ENCODE measurements at places on chromosomes 5 and 9.
A peak's percentile ranks its signal among the peaks of the same experiment; 100 is the strongest.

- DNase-seq = no peak
Observed at GRCh38 chr5:115372146-115372545, 75.7 kb upstream of the CCDC112 start.

GRCh38 chr5:10586555-10586954 lies 22.7 kb downstream of the ANKRD33B start:
- DNase-seq = no peak

DNA sequence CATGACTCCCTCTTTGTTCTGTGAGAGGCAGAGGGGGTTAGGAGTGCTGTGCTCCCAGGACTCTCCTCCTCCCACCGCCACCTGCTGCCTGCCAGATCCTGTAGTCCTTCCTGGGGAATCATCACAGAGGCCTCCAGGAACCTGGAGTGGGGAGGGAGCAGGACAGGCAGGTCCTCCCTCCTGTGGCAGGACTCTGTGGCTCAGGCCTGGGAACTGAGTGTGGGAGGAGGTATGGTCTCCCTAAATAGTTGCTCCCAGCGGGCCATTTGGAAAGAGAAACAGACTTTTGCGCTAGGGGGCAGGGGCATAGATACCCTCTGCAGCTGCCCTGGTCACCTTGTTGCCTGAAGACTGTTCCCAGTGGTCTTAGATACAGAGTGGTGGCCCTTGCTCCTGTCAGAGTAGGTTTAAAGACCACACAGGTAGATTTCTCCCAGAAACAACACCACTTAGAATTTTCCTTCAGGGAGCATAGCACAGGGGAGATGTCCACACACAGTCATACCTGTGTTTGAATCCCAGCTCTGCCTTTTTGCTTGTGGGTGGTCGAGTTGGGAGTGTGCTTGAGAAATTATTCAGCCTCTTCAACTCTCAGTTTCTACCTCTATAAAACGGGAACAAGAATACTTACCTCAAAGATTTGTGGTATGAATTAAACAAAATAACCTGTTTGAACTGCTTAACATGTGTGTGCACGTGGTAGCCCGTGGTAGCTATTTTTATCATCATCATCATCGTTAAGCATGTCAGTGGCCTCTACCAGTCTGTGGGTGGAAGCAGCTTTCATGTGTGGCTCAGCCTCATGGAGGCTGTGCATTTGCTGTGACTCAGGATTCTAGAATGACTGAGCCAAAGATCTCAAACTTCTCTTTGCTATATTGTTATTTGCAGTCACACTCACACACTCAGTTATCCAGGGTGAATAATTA lies 55.8 kb downstream of the SLC22A5 start:
- DNase-seq = no peak

DNA sequence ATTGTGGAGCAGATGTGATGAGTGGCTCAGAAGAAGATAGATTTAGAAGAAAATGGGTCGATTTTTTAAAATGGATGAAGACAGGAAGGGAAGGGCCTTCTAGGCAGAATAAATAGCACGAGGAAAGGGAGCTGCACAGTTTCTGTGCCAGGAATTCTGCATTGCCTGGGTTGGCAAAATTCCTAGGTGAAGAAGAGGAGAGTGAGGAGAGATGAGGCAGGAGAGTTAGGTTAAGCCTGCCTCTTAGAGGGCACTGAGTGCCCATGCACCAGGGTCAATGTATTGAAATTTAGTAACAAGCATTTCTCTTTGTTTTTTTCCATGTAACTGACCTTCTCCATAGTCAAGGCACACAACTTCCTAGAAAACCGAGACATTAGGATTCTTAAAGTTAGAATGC lies 159.5 kb downstream of the YTHDC2 start:
- no peak for DNase-seq

DNA sequence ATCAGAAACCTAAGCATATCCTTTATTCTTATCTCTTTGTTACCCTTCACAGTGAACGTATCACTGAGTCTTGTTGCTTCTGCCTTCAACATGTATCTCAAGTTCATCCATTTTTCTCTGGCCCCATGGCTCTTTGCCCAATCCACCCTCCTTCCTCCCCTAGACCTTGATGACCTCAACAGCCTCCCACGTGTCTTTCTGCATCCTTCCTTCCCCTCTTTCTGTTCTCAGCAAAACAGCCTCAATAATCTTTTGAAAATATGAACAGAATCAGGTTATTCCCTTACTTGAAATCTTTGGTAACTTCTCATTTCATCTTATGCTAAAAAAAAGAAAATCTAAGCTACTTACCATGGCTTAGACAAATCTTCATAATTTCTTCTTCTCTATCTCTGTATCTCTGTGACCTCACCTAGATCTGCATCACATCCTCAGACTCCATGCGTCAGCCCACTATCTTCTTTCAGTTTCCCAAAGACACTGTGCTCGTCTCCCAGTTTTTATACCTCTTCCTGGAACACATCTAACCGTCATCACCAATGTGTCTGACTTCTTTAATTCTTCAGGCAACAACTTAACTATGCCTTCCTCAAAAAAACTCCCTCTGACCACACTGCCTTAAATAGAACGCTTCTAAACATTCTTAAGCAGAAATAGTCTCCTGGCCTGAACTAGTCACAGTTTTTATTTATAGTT lies 208.0 kb downstream of the PARP8 start:
- no peak for DNase-seq

DNA sequence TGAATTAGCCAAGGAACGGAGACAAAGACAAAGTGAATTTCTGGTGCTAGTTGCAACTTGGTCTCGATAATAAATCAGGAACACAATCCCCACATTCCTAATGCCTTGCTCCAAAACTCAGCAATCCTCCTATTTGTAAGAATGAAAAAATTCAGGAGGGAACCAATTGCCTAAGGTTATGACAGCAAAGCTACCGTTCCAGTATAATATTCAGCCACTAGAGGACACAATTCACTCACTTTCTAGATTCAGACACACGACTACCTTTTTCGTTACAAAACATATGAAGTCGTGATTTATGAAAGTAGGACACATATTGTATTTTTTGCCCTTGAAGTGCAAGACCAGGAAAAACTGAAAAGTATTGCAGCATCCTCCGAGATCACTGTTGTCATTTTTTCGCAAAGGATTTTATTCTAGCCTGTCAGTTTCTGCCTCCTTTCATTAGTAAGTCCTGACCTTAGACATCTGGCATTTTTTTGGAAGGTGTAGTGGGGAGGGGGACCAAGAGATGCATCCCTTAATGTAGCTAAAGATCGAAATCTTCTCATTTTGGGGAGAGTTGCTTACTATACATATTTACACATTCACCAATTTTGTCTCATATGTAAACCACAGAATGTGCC lies 133.1 kb downstream of the DOCK8 start:
- DNase-seq = no peak

GRCh38 chr5:133664422-133664821 lies 52.1 kb upstream of the FSTL4 start:
- DNase-seq = no peak

DNA sequence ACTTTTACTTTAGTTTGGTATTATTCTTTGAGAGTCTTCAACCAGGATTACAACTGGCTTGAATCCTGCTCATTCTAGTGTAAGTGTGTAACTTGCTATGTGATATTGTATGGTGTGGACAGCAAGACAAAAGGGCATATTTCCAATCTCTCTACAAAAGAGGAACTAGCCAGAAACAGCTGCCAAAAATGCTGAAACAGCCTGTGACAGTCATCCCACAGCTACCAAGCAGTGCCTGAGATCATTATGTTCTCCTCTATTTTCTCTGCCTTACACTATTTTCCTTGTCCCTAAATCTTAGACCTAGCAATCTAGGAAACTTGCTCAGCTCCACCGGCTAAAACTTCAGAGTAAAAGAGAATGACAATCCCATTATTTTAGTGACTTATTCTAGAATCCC lies 42.8 kb downstream of the WDR41 start:
- no peak for DNase-seq

- no peak for DNase-seq
Observed at GRCh38 chr5:176675676-176676360, 28.5 kb downstream of the TSPAN17 start.

DNA sequence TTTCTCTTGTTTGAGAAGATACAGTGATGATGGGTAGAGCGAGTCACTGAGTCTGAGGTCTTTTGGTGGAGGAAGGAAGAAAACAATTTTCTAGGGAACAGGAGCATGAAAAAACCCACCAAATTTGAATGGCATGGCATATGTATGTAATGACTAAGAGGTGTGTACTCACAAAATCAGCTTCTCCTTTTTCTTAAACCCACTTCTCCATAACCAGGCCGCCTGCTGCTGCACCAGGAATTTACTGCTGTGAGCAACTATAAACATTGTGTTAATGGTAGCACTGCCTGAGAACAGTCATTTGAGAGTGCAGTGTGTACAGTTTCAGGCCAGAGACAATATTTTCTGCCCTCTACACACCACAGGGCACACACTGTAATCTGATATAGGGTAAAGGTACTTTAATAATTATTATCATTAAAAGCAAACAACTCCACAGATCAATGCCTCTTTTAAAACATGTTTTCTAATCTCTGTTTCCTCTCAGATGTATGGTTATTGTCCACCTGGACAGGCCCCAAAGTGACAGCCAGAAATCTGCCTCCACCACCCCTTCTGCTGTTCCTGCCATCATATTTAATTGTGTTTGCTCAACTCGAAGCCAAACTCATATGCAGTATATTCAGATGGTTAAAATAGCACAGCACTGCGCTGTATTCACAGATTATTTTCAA lies 241.6 kb downstream of the KIAA0825 start:
- no peak for DNase-seq

DNA sequence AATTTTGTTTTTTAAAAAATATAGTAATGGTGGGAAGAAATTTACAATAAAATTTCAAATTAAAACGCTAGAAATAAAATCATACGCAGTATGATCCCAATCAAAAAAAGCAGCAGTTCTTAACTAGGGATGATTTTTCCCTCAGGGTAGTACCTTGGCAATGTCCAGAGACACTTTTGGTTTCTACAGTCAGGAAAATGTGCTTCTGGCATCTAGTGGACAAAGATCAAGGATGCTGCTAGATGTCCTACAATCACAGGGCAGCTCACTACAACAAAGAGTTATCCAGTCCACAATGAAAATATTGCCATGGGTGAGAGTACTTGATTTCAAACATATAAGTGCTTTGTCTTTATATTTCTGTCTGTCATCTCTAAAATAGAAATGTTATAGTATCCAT lies 400.2 kb upstream of the SGCD start:
- DNase-seq = no peak

DNA sequence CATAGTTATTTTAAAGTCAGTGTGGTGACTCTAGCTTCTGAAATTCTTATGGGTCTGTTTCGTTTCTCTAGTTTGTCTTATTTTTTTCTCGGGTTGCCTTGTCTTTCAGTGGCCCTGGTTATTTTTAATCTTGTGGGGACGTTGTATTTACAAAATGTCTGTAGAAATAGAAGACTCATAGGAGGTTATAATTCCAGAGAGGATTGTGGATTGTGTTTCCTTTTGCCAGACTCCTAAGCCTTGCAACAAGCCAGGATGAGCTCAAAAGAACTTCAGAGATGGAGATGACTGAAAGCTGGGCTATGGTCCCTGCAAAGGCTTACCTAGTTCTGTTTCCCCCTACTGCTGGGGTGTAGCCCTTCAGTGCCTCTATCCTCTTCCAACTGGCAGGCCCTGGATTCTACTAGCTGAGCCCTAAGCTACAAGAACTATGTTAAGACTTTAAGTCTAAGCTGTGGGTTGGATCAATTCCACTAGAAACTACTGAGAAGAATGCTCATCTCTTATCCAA lies 32.2 kb upstream of the LECT2 start:
- no peak for DNase-seq

DNA sequence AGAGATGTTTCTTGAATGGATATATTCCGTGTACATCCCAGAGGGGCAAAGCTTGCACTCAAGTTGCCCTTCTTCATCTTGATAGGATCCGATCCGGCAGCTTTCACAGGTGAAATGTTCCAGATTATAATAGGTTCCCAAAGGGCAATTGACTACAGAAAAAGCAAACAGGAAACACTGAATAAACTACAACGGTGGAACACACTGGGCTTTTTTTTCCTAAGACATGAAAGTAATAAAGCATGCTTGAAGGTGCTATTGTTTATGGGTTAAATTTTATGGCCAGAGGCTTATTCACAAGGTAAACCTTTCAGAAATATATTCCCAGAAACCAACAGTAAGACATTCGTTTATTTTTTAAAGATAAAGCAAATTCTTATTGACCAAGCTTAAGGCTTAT lies 110.6 kb downstream of the SVEP1 start:
- DNase-seq = no peak

DNA sequence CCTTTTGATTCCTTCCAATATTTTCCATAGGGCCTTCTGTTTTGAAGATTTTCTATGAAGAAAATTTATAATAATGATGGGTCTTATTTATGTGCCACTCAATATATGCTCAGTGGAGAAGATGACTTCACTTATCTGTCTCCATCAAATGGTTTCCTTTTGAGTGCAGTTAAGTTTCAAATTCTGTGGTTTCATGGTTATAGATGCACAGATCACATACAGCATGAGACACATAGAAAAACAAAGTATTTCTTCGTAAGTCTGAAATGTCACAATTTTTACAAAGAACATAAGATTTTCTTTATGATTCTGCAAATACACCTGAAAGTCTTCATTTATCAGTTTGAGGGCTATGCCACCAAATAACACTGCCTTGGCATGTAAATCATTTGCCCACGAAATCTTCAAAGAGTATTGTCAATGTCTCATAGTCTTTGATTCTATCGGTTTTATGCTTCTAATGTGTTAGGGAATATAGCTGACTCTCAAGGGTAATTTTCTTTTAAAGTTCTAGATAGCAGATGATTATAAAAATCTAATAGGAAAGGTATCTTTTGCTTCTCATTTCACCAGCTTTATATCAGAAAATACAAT lies 14.1 kb downstream of the CFAP95 start:
- DNase-seq = no peak

DNA sequence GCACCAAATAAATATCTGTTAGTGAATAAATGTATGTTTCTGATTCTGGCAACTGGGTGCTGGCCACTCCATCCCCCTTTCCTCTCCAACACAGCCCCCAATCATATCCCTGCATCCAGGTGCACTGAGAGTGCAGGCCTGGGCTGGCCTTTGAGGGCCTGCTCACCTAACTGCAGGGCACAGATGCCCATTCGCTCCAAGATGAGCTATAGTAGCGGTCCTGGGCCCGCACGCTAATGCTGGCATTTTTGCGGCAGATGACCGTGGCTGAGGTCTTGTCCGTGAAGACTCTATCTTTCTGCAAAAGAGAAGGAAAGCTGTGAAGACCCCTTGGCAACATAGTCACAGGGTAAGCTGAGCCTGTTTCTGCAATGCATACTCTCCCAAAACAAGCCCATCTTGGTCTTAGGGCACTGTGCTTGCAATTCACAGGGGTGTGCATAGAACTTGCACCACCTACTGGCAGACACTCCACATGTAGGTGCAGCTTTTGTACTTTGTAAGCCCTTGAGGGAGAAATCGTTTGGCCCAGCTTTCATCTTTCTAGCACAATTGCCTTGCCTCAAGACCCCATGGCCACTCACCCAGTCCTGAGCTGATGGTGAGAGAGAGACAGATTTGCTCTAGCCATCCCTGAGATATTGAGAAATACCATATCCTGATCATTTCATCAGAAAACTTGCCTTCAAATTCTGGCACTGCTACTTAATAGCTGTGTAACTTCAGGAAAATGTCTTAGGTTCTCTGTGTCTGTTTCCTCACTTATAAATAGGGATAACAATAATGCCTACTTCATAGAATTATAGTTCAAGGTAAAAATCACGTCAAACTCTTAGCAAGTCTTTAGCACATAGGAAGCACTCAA lies 13.5 kb downstream of the IL12B start:
- peak; percentile 11 for DNase-seq

Measured in stimulated activated CD4-positive, alpha-beta T cell treated with anti-CD3 and anti-CD28 coated beads, Interleukin-1b, Interleukin-23, amount 100 ng/mL, for 1 hour (primary cell).